ENCODE measurements at places on chromosomes 7 and 10. TPM values are rescaled to one million over a fixed set of nuclear protein-coding genes. Genes with fewer than 3 reads are reported as not detected.

GRCh38 chr7:112533591-112533990 lies 52.8 kb downstream of the LSMEM1 start:
- DNase-seq: no peak
- H3K27ac ChIP-seq: no peak overlapping the region
- peaks cover 38% of the 10 kb centered on the region for H3K27me3 ChIP-seq
- H3K4me3 ChIP-seq: no peak overlapping the region
- no peaks in the 10 kb centered on the region for H3K36me3 ChIP-seq

GRCh38 chr7:85177316-85177715 lies 9.5 kb downstream of the SEMA3D start:
- no peaks in the 10 kb centered on the region for H3K27me3 ChIP-seq
- no peak for DNase-seq
- H3K36me3 ChIP-seq: no peaks in the 10 kb centered on the region
- no peaks in the 10 kb centered on the region for H3K4me1 ChIP-seq
- no peak overlapping the region for H3K4me3 ChIP-seq

- H3K4me3 ChIP-seq: no peak overlapping the region
- H3K27ac ChIP-seq: no peak overlapping the region
- H3K4me1 ChIP-seq: no peaks in the 10 kb centered on the region
- H3K27me3 ChIP-seq: peaks cover 4% of the 10 kb centered on the region
- H3K36me3 ChIP-seq: no peaks in the 10 kb centered on the region
Observed at GRCh38 chr10:55146032-55146431, 345.0 kb upstream of the PCDH15 start.

- H3K27me3 ChIP-seq: peaks cover 21% of the 10 kb centered on the region
- no peak for DNase-seq
- H3K4me1 ChIP-seq: no peaks in the 10 kb centered on the region
Observed at GRCh38 chr10:4561296-4561695, 264.7 kb upstream of the AKR1E2 start.

The CAV1 gene
- total RNA-seq: 1.5 TPM

DNA sequence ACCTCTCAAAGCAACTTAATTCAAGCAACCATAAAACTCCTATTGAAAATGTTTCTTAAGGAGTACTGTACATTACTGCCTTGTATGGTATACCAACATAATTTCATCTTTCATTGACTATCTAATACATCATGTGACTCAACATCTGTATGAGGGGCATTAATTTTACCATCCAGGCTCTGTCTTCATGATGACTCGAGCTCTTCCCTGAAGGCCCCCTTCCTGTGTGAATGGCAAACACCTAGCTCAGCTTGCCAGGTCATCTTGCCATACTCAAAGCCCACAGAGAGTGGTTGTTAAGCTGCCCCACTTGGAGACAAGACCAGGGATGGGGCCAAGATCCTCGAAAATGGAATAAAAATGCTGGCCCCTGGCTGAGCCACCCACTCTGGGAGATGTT lies 82.4 kb downstream of the SGMS1 start:
- H3K4me1 ChIP-seq: peaks cover 79% of the 10 kb centered on the region
- no peak for DNase-seq
- H3K27ac ChIP-seq: peak overlapping the region; percentile 95

The PKD2L1 gene
- total RNA-seq: not detected

GRCh38 chr10:71187600-71187999 lies 24.8 kb upstream of the UNC5B start:
- DNase-seq: no peak
- no peaks in the 10 kb centered on the region for H3K27me3 ChIP-seq
- no peaks in the 10 kb centered on the region for H3K36me3 ChIP-seq
- no peak overlapping the region for H3K4me3 ChIP-seq

The NUTM2E gene
- total RNA-seq: not detected

The GHITM gene
- total RNA-seq: 227 TPM

- no peak overlapping the region for H3K4me3 ChIP-seq
- H3K4me1 ChIP-seq: no peaks in the 10 kb centered on the region
- H3K27ac ChIP-seq: no peak overlapping the region
- no peak for DNase-seq
- peaks cover 23% of the 10 kb centered on the region for H3K27me3 ChIP-seq
- no peaks in the 10 kb centered on the region for H3K36me3 ChIP-seq
Observed at GRCh38 chr7:97801108-97801507, 69.2 kb downstream of the TAC1 start.

The GPER1 gene
- total RNA-seq: 0.37 TPM

The OR9A2 gene
- not detected for total RNA-seq

The ELMO1 gene
- 68.0 TPM for total RNA-seq

The GPR141 gene
- not detected for total RNA-seq

The RSPH10B2 gene
- 0.32 TPM for total RNA-seq

The CYP26C1 gene
- not detected for total RNA-seq

The C1QL3 gene
- not detected for total RNA-seq

DNA sequence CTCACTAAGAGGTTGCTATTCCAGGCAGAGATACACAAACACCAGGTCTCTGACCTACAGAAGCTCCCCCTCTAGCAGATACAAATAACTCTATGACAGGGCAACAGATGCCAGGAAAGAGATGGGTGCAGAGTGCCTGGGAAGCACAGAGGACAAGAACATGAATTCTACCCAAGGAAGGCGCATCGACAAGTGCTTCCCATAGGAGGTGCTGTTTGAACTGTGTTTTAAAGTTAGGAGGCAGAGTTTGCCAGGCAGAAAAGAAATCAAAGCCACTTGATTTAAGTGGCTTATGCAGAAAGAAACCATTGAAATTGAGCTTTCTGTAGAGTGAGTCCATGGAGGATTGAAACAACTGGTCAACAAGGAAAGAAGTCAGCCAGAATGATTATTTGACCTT lies 35.3 kb upstream of the EGR2 start:
- no peak overlapping the region for H3K4me3 ChIP-seq
- no peak overlapping the region for H3K27ac ChIP-seq
- peaks cover 49% of the 10 kb centered on the region for H3K4me1 ChIP-seq
- peaks cover 5% of the 10 kb centered on the region for H3K36me3 ChIP-seq

The DIP2C gene
- 0.22 TPM for total RNA-seq

GRCh38 chr7:90916319-90916718 lies 320.2 kb downstream of the CDK14 start:
- no peak overlapping the region for H3K27ac ChIP-seq
- DNase-seq: no peak
- no peaks in the 10 kb centered on the region for H3K36me3 ChIP-seq
- H3K4me3 ChIP-seq: no peak overlapping the region
- H3K27me3 ChIP-seq: no peaks in the 10 kb centered on the region

DNA sequence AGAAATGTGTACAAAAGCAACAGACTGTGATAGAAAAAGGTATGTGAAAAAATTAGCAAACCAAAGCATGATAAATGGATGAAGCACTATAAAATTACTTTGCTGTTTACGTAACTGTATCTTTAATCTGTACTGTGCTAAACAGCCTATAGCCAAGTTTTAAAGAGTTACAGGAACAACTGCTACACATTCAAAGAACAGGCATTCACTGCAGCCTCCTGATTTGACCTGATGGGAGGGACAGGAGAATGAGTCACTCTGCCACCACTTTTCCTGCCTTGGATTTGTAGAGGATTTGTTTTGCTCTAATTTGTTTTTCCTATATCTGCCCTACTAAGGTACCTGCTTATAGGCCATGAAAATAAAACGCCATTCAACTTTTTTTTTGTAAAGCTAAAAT lies 116.1 kb downstream of the FANK1 start:
- no peak for DNase-seq
- H3K27ac ChIP-seq: no peak overlapping the region
- H3K27me3 ChIP-seq: peaks cover 9% of the 10 kb centered on the region
- H3K36me3 ChIP-seq: no peaks in the 10 kb centered on the region

The SAMD9 gene
- total RNA-seq: 17.1 TPM

The TUBB8 gene
- not detected for total RNA-seq

DNA sequence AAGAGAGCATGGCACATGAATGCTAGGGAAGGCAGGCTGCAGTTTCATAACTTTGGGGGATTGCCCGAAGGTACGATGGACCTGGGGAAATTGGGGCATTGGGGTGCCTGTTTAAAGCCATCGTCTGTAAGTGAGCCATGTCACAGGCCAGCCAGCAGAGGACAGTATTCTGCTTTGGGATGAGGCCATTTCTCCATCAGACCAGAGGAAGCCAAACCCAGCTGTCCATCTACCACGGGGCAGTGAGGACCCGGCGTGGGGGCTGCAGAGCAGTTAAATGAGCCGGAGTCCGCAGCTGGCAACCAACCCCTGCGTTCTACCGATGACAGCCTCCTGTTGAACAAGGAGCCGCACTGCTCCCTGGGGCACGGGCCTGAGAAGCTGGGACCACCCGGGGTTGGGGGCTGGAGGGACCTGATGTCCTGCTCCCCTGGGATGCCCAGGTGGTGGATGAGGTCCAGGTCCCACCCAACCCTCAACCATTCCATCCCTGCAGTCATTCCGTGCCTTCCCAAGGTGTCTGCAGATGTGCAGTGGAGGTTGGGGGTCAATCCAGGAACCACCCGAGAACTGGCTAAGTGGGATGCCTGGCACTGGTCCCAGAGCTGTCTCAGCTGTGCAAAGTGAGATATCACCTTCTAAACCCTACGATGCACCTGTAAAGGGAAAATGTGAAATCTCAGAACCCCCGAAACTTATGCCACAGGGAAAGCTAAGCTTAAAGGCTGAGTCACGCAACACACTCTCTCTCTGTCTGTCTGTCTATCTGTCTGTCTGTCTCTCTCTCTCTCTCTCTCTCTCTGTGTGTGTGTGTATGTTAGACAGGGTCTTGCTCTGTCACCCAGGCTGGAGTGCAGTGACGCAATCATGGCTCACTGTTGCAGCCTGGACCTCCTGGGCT lies 12.1 kb upstream of the RHBDD2 start:
- no peak overlapping the region for H3K27ac ChIP-seq
- H3K4me3 ChIP-seq: no peak overlapping the region
- H3K36me3 ChIP-seq: no peaks in the 10 kb centered on the region
- DNase-seq: peak; percentile 31
- H3K27me3 ChIP-seq: peaks cover 24% of the 10 kb centered on the region
- H3K4me1 ChIP-seq: peaks cover 23% of the 10 kb centered on the region

The CHAT gene
- total RNA-seq: not detected

The OPALIN gene
- total RNA-seq: not detected

- no peak overlapping the region for H3K27ac ChIP-seq
- H3K36me3 ChIP-seq: no peaks in the 10 kb centered on the region
- no peak overlapping the region for H3K4me3 ChIP-seq
- H3K4me1 ChIP-seq: no peaks in the 10 kb centered on the region
- DNase-seq: no peak
- H3K27me3 ChIP-seq: no peaks in the 10 kb centered on the region
Observed at GRCh38 chr7:80873140-80873539, 45.7 kb downstream of the SEMA3C start.

The IKZF1 gene
- total RNA-seq: 225 TPM

The ASB10 gene
- total RNA-seq: not detected

DNA sequence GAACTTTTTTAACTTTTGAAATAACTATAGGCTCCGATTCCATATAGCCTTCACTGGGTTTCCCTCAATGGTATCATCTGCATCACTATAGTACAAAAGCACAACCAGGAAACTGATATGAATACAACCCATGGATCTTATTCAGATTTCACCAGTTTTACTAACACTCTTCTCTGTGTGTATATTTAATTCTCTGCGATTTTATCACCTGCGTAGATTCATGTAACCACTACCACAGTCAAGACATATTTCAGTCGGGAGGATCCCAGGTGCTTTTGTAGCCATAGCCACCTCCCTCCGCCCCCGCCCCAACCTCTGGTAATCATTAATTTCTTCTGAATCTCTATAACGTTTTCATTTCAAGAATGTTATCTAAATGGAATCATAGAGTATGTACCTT lies 82.8 kb upstream of the C7orf33 start:
- H3K4me3 ChIP-seq: no peak overlapping the region
- H3K27me3 ChIP-seq: no peaks in the 10 kb centered on the region
- peaks cover 11% of the 10 kb centered on the region for H3K4me1 ChIP-seq
- no peaks in the 10 kb centered on the region for H3K36me3 ChIP-seq
- no peak overlapping the region for H3K27ac ChIP-seq
- no peak for DNase-seq

The RADIL gene
- total RNA-seq: 0.92 TPM

- peaks cover 7% of the 10 kb centered on the region for H3K4me1 ChIP-seq
- H3K27me3 ChIP-seq: no peaks in the 10 kb centered on the region
- no peak overlapping the region for H3K4me3 ChIP-seq
- DNase-seq: no peak
Observed at GRCh38 chr7:8215648-8216333, 46.2 kb downstream of the ICA1 start.

DNA sequence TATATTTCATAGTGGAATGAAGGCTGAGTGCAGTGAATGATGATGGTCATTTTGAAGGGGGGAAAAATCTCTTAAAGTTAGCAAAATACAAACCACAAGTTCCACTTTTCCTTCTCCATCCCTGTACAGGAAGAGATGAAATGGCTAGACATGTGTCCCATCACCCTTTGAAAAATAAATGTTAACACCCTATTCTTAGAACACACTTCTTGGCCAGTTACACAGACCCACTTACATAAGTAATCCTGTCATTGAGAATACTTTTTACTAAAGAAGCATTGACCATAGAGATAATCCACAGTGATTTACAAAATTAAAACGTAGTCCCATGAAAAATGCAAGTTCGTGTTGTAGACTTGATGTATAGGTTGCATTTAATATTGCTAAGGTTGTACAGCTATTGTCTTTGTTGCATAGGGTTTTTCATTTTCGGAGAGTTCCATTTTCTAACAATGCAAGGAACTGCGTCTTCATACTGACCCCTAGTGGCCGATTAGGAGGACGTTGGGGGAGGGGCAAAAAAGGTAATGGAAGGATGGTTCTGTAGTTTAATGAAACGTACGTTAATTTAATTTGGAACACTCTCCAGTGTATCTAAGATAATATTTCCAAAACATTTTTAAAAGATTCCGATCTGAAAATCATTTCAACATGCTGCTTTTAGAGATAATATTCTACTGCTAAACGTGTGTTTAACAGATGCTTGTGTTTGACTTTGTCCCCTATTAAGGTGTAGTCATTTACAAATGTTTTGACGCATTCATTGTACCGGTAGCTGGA lies 60.9 kb downstream of the ARMC3 start:
- H3K27me3 ChIP-seq: peaks cover 4% of the 10 kb centered on the region
- peak; percentile 51 for DNase-seq
- H3K36me3 ChIP-seq: no peaks in the 10 kb centered on the region
- peaks cover 20% of the 10 kb centered on the region for H3K4me1 ChIP-seq

DNA sequence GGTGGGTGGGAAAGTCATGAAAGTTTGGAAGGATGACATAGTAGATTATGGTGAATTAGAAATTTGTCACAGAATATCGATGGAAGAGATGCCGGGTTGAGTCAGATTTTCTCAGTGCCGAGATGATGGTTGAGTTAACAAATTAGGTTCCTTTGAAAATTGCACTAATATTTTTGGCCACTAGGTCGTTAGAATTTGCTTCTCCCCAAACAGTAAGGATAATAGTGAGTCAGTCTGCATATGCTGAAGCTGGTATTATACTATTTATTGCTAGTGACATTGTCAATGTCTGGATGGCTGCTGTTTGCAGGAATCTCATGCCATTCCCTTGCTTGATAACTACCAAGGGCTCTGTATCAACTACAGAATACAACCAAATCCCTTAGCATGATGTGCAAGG lies 37.7 kb upstream of the MINDY3 start:
- peaks cover under 1% of the 10 kb centered on the region for H3K4me1 ChIP-seq
- H3K36me3 ChIP-seq: no peaks in the 10 kb centered on the region
- H3K27ac ChIP-seq: no peak overlapping the region
- H3K27me3 ChIP-seq: peaks cover 45% of the 10 kb centered on the region
- DNase-seq: no peak

The TEX47 gene
- total RNA-seq: not detected

All from activated naive CD8-positive, alpha-beta T cell treated with anti-CD3 and anti-CD28 coated beads for 36 hours (primary cell).